Stimulated activated CD4-positive, alpha-beta T cell treated with anti-CD3 and anti-CD28 coated beads, TNF-alpha, amount 100 ng/mL, for 1 hour (primary cell): ENCODE measurements at places on chromosomes 2 and 18.

- no peak for DNase-seq
These were observed 13.9 kb upstream of the UGT1A8 start for GRCh38 chr2:233603520-233603919.

- no peak for DNase-seq
These were observed 812 bp downstream of the SOWAHC start for GRCh38 chr2:109614715-109615636.

DNA sequence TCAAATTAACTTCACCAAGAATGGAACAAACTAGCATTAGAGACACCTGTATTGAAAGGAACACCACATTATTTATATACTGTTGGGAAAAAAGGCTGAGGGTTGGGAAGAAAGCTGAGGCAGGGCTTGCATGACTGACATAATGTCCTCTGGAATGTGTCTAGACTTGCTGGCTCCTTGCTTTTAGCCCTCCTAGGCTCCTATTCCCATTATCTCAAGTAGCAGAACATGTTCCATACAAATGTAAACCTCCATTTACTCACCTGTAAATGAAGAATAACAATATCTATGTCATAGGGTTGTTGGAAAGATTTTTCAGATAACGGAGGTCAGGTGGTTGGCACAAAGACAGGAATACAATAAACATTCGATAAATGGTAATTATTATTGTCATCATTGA, 976 bp upstream of the ACADL start:
- DNase-seq = no peak

GRCh38 chr2:26555246-26556133, 77.6 kb upstream of the OTOF start:
- no peak for DNase-seq

- no peak for DNase-seq
These were observed 241.4 kb upstream of the SALL3 start for GRCh38 chr18:78738076-78738690.

GRCh38 chr2:86037141-86037794, 68.4 kb downstream of the POLR1A start:
- DNase-seq = no peak
